Activated T-cell treated with anti-CD3 and anti-CD28 coated beads for 1 hour (primary cell): ENCODE measurements at places on chromosomes 16 and 17.
A peak's percentile ranks its signal among the peaks of the same experiment; 100 is the strongest.

DNA sequence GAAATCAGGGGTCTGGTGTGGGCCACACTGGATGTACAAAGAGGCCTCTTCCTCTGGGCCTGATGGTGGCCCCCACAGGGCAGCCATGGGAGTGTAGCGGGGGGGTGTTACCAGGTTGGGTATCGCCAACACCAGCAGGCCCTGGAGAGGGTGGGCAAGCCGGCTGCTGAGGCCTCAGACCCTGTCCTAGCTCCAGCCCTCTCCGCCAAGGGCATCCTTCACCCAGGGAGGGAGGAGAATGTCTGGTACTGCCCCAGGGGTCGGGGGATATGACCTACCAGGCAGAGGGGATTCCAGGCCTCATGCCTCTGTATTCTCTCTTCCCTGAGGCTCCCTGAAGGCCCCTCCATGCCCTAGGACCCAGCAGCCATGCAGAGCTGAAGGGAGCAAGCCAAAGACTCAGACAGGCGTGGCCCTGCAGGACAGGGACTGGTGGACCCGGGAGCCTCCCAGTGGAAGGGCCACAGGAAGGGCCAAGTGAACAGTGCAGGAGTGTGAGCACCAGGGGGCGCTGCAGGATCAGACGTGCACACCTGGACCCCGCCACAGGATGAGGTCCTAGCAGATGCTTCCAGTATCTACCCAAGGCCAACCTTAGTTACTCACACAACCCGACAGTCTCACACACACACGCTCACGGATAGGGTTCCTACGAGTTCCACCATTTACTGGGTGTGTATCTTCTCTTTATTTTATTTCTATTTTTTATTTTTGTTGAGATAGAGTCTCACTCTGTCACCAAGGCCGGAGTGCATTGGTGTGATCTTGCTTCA is 10.9 kb upstream of the CES4A start:
- DNase-seq = peak; percentile 93

GRCh38 chr17:46795379-46795952 is 23.0 kb downstream of the WNT3 start:
- no peak for DNase-seq

DNA sequence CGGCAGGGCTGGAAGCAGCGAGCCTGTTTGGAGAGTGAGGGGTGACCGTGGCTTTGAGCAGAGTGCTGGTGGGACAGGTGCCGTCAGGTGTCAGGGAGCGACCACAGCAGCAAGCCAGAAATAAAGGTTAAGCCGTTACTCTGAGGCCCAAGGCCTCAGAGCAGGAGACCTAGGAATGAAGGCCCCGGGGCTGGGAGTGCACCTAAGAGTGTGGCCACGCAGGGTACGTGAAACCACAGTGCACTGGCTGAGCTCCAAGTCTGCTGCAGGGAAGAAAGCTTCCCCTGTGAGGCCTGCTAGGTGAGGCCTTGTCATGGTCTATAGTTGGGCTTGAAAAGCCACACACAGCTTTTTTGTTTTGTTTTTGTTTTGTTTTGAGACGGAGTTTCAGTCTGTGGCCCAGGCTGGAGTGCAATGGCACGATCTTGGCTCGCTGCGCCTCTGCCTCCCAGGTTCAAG is 8.7 kb downstream of the CLUAP1 start:
- peak; percentile 65 for DNase-seq

DNA sequence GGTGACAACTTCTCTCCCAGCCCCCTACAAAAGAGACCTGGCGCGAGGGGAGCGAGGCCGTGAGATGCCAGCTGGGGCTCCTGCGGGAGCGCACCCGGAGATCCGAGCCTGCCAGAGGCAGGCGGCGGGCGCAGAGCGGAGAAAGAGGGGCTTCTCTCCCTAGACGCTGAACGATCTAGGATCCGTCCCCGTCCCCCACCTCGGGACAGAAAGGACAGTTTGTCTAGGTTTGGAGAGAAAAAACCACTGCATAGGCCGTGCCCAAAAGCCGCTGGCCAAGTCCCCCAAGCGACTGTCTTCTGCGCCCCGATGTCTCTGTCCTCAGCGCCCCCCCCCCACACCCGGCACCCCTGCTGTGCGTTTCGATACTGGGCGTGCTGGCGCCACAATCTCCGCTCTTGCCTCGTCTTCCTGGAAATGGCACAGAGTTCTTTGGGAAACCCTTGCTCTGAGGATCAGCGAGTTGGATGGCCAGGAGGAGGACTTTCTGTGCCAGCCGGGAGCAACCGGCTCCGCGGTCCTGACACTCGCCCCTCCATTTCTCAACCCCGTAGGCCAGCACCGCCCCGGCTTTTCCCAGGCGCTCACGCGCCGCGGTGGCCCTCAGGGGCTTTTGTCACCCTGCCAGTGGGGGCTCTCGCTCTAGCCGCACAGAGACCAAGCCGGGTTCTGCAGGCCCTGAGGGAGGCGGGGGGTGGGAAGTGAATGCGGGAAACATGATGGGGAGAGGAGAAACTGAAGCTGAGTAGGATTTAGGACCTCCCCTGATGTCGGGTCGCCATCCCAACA is 1.0 kb downstream of the SSTR2 start:
- DNase-seq = no peak

DNA sequence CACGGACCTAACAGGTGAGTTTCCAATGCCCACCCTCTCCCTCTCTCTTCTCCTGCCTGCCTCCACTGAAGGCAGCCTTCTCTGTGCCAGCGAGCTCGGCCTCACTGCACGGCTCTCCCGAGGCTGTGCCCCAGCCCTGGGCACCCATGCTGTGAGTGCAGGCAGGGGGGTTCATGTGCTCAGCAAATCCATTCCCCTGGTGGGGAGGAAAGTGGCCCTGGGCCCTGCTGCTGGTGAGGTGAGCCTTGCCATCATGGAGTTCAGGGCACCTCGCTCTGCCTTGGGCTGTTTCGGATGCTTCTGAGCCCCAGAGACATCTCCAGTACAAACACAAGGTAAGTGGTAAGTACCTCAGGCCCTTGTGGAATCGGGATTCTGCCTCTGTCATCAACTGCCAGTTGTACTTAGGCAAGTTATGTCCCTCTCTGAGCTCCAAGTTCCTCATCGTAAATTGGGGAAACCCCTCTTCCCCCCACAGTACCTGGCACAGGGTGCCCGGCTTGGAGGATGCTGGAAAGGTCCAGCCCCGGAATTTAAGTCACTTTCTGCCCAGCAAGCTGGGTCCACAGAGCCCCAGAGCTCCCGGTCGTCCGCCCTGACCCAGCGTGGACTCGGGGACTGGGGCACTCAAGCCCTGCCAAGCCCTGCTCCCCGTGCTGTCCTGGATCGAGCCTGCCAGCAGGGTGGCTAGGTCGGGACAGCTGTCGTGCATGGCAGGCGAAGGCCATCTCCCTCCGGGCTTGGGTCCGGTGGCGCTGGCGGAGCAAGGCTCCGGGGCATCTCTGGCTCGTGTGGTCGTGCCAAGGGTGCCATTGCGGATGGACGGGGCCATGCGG is 684 bp upstream of the NUDT16L1 start:
- no peak for DNase-seq

DNA sequence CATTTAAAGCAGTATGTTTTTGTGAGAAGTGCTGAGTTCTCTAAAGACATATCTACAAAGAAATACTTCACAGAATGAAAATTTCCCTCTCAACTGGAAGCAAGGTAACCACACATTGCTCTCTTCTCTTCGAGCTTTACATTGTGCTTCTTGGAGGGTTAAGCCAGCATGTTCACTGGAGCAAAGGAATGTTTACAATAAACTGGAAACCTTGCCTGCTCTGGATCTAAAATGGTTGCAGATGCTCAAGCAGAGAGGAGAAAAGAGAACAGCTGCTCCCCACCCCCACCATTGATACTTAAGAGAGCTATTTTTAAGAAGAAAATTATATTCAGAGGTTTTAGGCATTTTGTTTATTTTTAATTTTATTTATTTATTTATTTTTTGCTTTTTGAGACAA is 213.1 kb downstream of the CEP112 start:
- DNase-seq = no peak

DNA sequence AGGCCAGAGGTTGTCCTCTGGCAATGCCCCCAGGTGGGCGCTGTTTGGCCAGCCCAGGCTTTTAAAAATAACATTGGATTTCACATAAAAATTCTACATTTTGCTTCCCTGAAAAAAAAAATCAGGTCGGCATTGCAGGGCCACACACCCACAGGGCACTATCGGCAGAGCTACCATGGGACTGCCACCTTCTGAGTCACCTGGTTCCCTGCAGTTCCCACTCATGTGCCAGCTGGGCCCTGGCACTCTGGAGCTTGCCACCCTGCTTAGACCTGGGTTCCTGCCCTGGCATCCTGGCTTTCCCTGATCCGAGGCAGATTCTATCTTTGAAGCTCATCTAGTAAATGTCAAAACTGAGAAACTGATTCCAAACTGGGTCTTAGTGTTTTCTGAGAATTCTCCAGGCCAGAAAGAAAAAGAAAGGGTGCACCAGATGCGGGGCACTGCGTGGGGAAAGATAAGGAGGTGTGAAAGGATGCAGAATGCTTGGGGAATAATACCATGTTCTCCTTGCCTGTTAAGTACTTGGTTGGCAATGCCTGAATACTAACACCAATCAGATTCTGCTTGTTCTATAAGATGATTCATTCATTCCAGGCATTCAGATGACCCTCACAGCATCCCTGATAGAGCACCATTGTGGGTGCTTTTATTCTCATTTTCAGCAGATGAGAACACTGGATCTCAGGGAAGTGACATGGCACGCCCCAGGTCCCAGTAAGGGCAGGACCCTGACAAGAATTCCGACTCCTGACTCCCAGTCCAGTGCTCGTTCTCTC is 51.8 kb downstream of the RAI1 start:
- no peak for DNase-seq

- no peak for DNase-seq
These were observed 127.7 kb downstream of the PARN start for GRCh38 chr16:14502256-14502875.

DNA sequence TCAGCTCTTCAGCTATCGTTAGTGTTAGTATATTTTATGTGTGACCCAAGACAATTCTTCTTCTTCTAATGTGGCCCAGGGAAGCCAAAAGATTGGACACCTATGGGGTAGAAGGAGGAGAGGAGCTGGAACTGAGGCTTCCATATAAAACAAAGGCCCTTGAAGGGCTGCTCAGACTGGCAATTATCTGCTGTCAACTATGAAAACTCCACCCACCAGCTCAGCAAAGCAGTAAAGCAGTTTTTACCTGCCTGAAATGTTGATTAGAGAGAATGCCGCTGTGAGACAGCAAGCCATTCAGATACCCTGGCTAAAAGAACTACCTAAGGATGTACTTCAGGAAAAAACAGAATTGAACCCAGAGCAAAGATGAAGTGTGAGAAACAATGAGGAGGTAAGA is 45.9 kb upstream of the GNAO1 start:
- DNase-seq = no peak

DNA sequence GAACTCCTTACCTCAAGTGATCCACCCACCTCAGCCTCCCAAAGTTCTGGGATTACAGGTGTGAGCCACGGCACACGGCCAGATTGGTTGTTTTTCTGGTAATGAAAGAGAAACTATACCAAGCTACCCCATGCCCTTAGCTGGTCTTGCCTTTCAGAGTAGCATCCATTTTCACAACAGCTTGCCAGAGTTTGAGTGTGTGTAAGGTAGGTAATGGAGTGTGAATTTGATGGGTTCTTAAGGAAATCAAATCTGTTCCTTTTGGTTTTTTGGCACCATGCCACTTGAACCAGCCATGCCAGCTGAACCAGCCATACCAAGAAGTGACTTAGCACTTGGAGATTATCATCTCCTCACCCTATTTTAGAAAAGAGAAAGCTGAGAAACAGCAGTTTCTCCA is 5.1 kb downstream of the CALCOCO2 start:
- DNase-seq = no peak

DNA sequence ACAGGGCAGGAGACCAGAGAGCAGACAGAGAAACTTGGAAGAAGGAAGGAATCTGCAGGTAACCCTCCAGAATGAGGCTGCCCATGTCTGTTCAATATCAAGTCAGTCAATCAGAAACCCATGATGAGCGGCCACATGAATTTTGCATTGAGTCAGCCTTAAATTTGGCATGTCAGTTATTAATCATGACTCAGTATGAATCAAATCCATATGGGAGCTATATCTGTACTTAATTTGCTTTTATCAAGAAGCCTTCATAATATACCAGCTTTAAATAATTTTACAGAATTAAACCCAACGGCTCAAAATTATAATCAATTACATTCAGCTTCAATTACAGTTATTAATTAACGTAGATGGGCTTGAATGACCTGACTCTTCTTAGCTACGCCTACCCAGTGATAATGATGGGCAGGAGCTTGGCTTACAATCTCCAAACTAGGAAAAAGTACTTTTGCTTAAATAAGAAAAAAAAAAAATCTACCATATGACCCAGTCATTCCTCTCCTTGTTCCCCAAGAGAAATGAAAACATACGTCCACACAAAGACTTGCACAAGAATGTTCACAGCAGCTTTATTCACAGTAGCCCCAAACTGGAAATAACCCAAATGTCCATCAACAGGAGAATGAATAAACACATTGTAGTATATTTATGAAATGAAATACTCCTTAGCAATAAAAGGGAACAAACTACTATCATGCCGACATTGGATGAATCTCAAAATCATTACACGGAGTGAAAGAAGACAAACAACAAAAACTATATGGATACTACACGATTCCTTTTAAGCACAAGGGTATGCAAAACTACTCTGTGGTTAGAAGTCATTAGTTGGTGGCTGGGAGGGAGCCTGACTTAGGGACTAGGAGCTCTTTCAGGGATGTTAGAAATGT is 48.6 kb downstream of the SLC39A11 start:
- DNase-seq = no peak

DNA sequence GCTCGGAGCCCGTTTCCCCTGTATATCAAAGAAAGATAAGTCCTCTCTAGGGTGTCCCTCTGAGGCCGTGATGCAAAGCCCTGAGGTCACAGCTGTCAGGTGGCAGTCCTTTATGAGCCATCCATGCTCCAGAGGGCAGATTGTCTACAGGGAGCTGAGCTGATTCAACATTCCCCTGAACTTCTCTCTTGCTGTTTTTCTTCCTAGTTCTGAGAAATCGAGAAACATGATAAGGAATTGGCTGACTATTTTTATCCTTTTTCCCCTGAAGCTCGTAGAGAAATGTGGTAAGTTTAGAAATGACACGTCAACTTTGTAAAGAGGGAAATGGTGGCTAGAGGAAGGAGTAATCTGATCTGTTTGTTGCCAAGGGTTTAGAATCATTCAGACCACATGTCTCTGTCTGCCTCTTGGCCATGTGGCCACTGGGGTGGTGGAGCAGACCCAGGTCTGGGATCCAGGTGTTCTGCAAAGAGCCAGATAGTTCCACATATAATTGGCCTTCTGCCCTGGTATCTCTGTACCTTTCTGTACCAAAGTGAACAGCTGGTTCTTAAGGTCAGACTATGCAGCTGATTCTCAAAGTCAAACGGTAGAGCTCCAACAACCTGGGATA is 3.5 kb downstream of the CTNS start:
- DNase-seq = no peak

- DNase-seq = no peak
These were observed 13.8 kb downstream of the NDUFAF8 start for GRCh38 chr17:81252987-81253329.
